CD4-positive, alpha-beta T cell treated with Interleukin-10 for 1 hour (primary cell): ENCODE measurements at places on chromosomes 11 and 22.

DNA sequence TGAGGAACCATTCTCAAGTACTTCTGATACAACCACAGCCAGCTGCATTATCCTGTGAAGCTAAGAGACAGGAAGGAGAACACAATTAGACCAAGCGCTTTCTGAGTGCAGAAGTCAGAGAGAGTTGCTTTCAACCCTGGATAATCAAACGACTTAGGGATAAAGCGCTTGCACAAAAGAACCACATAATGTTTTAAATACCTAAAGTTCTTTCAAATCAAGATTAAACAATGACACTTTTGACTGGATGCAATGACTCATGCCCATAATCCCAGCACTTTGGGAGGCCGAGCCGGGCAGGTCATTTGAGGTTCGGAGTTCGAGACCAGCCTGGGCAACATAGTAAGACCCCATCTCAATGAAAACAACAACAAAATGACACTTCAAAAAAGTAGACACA, 145.1 kb downstream of the SWAP70 start:
- no peak for DNase-seq

DNA sequence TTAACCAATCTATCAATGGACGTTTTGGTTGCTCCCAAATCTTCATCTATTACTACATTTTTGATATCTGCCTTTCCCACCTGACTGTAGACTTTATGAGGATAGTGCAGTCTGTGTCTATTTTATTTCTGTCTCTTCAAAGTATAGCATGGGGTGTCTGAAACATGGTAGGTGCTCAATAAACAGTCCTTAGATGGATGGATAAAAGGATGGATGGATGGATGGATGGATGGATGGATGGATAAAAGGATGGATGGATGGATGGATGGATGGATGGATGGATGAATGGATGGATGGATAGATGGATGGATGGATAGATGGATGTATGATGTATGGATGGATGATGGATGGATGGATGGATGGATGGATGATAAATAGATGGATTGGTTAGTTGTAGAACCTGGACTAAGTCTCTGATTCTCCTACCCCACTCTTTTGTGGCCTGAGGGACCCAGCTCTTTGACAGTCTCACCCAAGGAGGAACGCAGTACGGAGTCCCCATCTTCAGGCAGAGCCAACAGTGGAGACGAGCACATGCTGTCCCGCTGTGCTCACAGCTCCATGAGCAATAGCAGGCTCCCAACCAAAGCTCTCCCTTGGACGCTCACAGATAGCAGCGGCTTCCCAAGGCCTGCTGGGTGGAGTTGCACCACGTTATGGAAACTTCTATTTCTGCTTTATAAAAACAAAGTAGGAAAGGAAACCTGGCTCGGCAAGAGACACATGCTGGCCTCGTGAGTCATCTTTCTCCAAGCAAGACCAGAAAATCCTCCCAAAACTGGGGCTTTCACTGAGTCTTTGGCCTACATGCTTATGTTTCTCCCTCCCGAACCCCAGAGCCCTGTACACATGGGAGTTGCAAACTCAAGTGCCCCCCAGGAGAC, 448.0 kb downstream of the MIAT start:
- DNase-seq = no peak

DNA sequence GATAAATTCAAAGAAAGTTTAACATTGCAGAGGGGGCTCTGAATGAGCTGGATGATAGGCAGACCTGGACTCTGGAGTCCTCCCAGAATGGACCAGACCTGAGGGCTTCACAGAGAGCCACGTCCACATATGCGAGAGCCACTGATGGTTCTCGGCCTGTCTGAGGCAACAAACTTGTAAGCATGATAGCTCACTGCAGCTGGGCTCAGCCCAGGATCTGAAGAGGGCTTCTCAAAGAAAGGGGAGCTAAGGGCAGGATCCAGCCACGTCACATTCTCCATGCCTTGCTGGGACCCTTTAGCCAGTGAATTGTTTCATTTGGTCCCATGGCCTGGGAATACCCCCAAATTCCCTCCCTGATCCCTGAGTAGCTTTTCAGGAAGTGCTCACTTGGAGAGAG, 98.9 kb downstream of the ATXN10 start:
- DNase-seq = no peak

- no peak for DNase-seq
These were observed 75.4 kb upstream of the RCN1 start for GRCh38 chr11:32015427-32015826.

DNA sequence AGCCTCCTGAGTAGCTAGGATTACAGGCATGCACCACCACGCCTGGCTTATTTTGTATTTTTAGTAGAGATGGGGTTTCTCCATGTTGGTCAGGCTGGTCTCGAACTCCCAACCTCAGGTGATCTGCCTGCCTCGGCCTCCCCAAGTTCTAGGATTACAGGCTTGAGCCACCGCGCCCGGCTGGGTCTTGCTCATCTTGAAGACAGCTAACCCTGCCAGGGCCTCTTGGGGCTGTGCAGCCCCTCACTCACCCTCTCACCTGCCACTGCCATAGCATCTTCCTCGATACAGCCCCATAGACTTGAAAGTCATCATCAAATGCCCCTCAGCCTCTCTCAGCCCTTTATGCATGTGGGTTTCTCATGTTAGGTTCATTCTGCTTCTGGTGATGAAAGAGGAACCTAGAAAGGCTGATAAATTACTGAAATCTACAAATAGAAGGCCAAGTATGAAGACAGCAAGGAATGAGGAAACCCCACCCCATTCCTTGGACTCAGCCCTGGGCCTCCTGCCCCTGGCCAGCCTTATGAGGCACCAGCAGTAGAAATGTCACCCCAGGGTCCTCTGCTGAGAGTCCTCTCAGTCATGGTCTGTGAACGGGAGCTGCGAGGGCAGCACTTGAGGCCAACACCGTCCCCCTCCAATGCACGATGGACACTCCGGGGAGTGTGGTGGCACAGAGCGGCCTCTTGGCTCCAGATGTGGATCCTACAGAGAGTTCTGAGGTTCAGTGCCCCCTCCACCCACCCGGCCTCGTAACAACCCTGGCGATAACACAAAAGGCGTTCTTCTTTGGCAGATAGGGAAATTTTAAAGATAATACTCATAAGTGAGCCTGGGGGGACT, 24.8 kb downstream of the SCGB1A1 start:
- no peak for DNase-seq
